ENCODE measurements at places on chromosomes 3 and 15.

- no peak for DNase-seq
These were observed 437.8 kb downstream of the RBMS3 start for GRCh38 chr3:29718661-29719065.

DNA sequence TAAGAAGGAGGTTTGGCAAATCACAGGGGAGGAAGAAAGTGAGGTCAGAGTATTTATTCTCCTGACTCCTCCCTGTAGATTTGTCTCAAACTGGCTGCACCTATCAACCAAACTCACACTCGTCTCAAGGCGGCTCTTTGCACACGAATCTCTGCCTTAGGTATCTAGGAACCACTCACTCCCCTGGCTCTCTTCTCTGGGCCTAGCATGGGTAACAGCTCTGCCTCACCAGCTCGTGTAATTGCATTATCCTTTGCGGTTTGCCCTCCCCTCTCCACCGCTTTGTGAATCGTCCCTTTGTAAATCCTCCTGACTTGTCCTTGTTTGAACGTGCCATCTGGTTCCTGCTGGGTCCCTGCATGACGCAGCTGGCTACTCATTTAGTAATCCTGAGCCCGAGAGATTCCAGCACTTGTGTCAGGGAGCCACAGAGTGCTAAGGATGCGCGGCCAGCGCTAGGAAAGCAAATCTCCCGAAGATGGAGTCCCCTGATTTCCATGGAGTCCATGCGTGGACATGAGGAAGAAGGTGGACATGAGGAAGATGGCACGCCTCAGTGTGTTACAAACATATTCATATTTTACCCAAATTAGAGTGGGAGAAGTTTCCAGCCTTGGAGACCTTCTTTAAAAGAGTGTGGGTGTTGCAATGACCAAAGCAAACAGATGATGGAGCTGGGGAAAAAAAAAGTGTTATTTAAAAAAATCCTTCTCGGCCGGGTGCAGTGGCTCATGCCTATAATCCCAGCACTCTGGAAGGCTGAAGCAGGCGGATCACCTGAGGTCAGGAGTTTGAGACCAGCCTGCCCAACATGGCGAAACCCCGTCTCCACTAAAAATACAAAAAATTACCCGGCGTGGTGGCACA, 26.7 kb downstream of the NRROS start:
- no peak for DNase-seq

DNA sequence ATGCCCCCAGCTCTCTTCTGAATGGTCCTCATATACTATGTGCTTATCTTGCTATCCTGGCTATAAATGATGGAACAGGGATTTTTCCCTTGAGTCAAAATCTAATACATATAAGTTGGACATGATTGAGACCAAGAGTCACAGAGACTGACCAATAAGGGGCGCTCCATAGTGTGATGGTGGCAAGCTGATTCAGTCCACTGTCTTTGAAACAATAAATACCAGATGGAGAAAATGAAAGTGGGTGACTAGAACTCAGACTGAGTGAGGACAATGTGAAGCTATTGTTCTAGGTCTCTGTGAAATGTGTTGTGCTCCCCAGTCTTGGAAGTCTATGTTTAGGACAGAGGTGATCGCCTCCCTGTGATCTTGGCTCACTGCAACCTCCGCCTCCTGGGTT, 10.6 kb upstream of the FSTL1 start:
- DNase-seq, result no peak

- no peak for DNase-seq
These were observed 202.7 kb downstream of the CGGBP1 start for GRCh38 chr3:87856126-87856525.

DNA sequence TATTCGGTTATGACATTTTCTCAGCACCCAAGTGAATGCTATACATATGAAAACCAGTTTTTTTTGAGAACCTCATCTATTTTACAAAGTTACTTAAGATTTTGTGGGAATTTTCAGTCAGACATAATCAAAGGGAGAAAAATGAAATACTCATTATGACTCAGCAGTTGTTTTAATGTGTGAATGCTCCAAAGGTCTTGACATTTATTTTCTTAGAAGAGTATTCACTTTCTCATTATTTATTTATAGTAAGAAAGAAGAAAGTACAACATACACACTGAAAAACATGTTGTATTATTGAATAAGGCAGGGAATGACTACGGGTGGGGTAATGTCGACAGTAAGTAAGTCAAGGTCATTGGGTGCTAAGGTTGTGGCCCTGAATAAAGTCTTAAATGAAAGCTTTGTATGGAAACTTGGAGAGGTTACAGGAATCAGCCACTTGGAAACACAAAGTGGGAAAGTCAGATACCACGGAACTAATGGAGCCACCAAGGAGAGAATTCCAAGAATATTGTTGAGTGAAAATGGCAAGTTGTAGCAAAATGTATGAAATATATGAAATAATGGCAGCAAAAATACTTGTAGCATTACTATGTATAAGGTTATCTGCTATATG, 844.5 kb downstream of the TBL1XR1 start:
- DNase-seq, result no peak

DNA sequence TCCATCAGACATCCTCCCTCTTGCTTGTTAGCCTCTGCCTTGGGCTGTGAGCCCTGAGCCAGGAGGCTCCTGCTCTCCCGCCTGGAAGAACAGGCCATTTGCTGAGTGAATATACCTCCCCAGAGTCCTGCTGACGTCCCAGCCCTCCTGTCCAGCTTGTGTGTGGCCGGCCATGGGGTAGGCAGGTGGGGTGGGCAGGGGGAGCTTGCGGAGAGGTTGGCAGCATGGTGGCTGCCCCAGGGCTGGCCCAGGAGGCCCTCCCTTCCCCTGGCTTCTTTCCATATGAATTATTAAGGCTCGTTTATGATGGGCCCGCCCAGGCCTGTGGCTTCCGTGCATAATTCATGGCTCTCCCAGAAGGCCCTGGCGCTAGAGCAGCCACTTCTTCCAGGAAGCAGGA, 18.7 kb downstream of the CACNA2D2 start:
- DNase-seq, result no peak

DNA sequence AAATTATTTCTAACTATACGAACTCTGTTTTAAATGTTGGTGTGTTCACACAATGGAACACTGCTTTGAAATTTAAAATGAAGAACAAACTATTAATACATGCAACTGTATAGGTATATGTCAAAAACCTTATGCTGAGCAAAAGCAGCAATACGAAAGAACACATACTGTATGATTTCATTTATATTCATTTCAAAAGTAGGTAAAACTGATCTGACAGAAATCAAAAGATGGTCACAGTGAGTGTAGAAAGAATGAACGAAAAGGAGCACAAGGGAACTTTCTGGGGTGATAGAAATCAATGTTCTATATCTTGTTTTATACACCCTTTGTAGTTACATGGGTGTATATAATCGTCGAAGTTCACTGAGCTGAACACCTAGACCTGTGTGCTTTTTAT, 12.6 kb downstream of the ATP8B4 start:
- no peak for DNase-seq

GRCh38 chr15:27222479-27222878, 251.5 kb downstream of the GABRG3 start:
- DNase-seq, result no peak

DNA sequence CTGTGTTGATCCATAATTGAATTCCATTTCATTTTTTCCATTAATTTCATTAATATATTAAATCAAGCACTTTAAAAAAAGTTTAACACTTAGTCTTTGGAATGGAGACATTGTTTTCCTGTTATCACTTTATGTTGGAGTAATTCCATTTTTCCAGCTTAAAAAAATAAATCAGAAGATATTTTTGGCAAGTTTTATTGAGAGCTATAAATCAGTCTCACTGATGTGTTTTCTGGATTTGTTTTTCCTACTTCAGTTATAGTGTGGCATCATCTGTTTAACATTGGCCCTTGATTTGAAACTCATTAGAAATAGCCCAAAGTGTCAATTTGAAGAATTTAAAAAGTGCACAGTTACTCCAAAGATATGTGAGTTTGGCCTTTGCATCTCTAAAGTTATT, 53.1 kb downstream of the MAP2K5 start:
- no peak for DNase-seq

GRCh38 chr3:137471130-137471529, 293.0 kb upstream of the SOX14 start:
- DNase-seq, result no peak

DNA sequence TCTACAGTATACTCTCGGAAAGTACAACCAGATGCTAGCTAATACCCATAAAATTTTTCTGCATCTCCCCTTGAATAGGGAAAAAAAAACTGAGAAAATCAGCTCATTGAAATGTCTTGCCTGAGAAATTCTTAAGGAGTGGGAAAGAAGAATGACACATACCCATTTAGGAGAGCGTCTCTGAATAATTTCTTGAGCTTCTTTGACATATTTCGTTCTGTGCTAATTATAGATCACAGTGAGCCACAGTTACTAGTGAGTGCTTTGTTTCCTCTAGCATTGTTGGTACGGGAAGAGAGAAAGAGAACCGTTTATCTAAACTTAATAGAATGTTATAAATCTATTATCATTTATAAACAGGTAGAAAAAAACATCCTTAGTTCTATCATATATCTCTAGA, 588.4 kb downstream of the UNC13C start:
- no peak for DNase-seq

DNA sequence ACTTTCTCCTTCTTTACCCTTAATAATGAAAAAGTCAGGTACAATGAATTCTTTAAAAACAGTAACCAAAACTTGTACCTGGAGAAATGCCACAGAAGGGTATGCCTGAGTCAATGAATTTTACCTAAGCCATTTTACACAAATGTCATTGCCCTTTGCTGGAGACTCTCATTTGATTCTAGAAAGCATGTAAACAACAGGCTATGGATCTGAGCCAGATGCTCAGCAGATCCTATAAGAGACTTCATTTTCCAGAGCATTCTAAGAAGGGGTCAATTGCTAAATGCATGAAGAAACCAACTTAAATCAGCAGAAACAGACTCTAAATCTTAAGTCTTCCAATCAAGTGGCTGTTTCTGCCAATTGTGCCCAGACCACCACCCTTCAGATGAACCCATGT, 83.8 kb upstream of the GALNT15 start:
- DNase-seq, result no peak

- DNase-seq, result no peak
These were observed 70.4 kb upstream of the C15orf39 start for GRCh38 chr15:75131269-75131643.

DNA sequence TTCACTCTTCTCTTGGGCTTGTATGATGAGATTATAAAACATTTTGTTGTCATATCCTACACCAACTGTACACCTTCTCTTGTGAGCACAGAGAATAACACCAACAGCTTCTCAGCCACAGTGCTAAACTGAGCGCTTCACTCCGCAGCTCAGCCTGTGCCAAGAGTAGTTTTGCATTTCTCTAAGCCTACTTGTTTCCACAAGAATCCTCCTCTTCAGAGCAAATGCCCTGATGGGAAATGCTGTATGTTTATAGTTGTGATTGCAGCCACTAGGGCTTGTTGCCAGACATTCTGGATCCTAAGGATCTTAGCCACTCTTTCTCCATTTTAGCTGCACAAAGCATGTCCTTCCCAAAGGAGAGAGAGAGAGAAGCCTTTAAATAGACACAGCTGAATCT, 138.8 kb upstream of the PLXND1 start:
- DNase-seq, result no peak

DNA sequence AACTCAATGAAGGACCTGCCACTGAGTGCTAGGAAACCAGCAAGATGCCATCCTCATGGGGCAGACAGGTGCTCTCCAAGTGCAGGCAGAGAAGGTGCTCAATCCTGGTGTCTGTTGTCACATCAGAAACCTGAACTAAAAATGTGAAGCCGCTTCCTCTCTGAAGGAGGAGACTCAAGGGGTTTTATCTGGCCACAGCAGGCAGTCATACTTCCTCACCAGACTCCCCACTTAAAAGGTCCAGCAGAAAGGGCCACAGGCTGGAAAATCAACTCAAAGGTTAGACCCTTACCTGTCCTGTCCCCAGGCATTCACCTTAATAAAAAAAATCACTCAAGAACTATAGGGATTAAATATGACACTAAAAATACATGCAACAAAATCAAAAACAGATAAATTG, 4.8 kb downstream of the CCDC12 start:
- no peak for DNase-seq

GRCh38 chr15:70559265-70560239, 203.8 kb downstream of the UACA start:
- peak; percentile 41 for DNase-seq
